ENCODE measurements at places on chromosomes 1 and 21. TPM values are rescaled to one million over a fixed set of nuclear protein-coding genes. Genes with fewer than 3 reads are reported as not detected.

The ZNF683 gene
- total RNA-seq, result not detected

The DNALI1 gene
- 35.9 TPM for total RNA-seq

The PTPRU gene
- total RNA-seq, result 21.5 TPM

The DNAH14 gene
- 25.2 TPM for total RNA-seq

The AK5 gene
- total RNA-seq, result 77.7 TPM

The PRR9 gene
- total RNA-seq, result not detected

The RPTN gene
- 1.9 TPM for total RNA-seq

The IL20 gene
- total RNA-seq, result not detected

The GALNT2 gene
- 66.8 TPM for total RNA-seq

The HSD11B1 gene
- total RNA-seq, result 2.0 TPM

The RAD54L gene
- 0.59 TPM for total RNA-seq

The GPR153 gene
- total RNA-seq, result 339 TPM

The GPR37L1 gene
- not detected for total RNA-seq

The GBP2 gene
- 111 TPM for total RNA-seq

The SASS6 gene
- 1.9 TPM for total RNA-seq

The MYOM3 gene
- 161 TPM for total RNA-seq

The CDC14A gene
- total RNA-seq, result 8.5 TPM

The CAMK2N1 gene
- 8.4 TPM for total RNA-seq

The ANGPTL1 gene
- total RNA-seq, result 7.1 TPM

The ST6GALNAC5 gene
- 2.2 TPM for total RNA-seq

The UTS2 gene
- total RNA-seq, result not detected

The SPATA21 gene
- not detected for total RNA-seq

The GBP7 gene
- total RNA-seq, result not detected

The SLC5A9 gene
- not detected for total RNA-seq

The CCDC185 gene
- not detected for total RNA-seq

The OR6N2 gene
- not detected for total RNA-seq

The TMEM82 gene
- total RNA-seq, result not detected

The PTGFR gene
- total RNA-seq, result 18.5 TPM

The SLC45A1 gene
- total RNA-seq, result 0.70 TPM

The PRKAA2 gene
- 9.1 TPM for total RNA-seq

The LCE1E gene
- total RNA-seq, result not detected

The LDLRAD2 gene
- total RNA-seq, result not detected

The GCSAML gene
- total RNA-seq, result not detected

The IGSF3 gene
- total RNA-seq, result 4.2 TPM

The CD5L gene
- total RNA-seq, result not detected

The KIAA0040 gene
- not detected for total RNA-seq

The SPATA45 gene
- not detected for total RNA-seq

The ASPM gene
- total RNA-seq, result 0.73 TPM

The FCRL2 gene
- not detected for total RNA-seq

The CYB561D1 gene
- 3.9 TPM for total RNA-seq

Data from myocyte (in vitro differentiated cells).